NCI-H460 (cell line): ENCODE measurements at places on chromosomes 5 and 9.

DNA sequence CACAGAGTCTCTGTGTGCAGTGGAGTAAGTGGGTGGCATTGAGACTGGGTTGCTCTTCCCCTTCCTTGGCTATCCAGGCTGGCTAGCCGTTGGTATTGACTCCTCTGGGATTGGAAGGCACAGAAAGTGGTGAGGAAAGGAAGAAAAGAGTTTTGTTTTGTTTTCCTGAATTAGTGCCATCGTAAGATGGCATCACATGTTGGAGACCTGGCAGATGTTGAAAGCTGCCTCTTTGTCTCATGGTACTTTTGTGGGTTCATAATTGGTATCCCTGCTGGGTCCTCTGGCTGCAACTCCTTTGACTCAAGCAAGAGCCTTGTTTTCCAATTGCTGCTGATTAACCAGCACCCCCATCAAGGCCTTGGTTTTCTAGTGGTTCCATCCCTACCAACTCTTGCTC is 293.8 kb downstream of the PDE4D start:
- DNase-seq = no peak

DNA sequence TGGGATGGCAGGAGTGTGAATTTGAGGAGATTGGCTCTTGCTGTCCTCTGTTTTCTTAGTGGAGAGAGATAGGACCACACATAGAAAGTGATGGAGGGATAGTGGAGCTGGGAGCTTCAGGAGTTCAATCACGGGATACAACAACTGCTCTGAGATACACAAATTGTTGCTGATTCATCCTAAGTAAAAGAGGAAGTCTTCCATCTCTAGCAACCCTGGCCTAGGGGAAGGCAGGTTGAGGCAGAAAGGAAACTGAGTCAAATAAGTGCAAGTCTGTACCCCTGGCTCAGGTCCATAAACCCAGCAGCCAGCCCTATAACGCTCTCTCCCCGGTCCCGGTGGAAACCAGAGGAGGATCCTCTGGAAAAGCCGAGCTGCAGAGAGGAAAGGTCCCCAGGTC is 97.7 kb downstream of the ADCY2 start:
- DNase-seq = no peak

GRCh38 chr5:91357806-91358205 is 25.3 kb downstream of the ARRDC3 start:
- no peak for DNase-seq

DNA sequence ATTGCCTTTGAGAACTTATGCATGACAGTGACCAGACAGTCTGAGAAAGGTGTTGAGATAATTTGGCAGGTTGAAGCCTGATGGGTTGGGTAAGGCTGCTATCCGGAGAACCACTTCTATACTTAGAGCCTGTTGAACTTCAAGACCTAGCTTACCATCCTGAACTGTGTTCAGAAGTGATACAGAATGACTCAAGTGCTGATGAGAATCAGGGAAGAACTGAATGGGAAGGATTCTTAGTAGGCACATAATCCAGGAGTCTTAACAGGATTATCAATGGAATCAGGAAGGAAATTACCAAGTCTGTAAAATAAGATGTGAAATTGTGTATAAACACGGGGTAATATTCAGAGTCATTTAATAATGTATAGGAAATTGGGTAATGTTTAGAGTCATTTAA is 9.0 kb upstream of the PAPPA start:
- no peak for DNase-seq

DNA sequence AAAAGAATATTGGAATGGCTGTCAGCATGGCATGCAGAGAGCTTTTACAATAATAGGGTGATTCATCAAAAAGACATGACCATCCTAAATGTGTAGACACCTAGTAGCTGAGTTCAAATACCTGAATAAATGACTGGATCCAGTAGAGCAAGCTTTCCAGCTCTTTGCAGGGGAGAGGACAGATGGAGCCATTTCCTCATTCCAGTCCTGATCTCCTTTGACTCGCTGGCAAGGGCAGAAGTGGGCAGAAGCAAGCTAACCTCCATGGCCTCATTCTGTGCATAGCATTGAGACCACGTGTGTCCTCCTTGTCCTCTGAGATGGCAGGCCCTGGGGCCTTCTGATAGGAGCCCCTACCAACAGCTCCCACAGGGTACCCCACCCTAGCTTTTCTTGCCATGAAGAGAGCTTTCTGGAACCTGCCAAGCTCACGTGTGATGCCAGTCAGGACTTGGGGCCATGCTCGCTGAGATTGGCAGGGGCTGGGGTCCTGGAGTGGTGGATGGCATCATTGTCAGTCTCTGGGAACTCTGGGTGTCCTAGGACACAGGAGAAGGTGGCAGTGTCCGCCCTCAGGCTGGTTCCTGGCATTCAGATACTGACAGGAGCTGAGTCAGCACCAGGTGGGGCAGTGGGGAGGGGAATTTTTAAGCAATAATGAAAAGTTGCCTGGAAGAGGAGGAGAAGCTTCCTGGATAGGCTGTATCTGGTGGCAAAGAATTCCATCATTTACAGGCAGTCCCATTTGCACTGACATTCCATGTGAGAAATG is 33.6 kb downstream of the WWC1 start:
- DNase-seq = no peak

DNA sequence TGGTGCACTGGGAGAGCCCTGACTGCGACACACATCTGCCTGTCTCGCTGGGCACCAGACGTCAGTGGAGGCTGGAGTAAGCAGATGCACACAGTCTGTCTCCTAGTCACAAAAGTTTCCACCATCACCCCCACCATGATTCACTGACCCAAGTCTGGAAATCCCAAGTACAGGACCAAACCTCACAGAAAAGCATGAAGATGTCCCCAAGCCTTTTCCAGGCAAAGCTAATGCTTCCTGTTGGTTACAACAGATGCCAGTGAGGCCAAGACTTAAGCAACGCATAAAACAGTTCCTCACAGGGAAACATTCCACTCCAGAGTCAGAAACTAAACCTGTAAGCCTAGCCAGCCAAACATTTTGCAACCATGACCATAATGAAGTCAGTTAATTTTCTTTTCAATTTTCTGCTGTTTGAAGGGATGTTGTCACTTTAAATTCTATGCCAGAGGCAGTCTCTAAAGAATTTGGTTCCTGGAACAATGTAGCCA is 259.3 kb upstream of the SLC30A5 start:
- no peak for DNase-seq

DNA sequence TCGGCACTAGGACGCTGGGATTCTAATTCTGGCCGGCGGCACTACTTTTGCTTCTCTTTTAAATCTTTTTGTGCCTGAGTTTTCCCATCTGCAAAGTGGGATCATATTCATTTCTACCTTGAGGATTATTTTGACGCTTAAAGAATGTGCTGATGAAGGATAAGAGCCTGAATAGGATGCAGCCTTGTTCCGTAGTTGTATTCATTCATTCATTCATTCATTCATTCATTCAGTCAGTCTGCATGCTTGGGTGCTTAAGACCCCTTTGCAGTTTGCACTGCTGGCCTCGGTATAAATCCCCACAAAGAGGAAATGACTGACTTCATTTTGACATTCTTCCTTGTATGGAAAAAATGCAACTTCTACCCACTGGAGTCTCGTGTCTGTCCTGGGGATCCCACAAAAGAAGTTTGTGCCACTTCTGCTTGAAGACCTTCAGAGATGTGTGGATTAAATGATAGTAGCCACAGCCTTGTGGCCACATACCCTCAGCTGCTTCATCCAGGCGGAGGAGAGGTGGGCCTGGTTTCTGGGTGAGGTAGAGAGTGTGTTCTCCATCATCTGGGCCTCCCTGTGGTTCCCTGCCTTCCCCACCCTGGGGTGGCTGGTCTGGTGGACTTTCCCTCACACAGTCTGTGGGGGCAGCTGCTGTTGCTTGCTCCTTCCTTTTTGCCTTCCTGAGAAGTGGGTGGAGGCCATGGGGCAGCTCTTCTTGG is 62.6 kb downstream of the PPARGC1B start:
- DNase-seq = no peak

DNA sequence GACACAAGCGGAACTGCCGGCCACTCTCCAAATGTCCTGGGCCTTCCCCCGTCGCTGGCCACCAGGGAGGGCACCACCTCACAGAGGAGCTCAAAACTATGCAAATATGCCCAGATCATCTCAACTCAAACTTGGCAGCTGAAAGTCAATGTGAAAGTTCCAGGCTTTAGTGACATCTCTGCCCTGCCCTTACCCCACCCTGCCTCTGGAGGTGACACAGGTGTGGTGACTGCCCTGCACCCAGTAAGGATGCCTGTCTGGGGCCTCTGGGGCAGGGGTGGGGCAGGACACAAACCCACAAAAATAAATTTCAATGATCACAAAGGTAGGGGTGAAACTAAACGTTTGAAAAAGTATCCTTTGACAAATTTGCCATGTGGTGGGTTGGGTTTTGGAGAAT is 213.4 kb downstream of the HSPA4 start:
- no peak for DNase-seq
